Stimulated activated CD4-positive, alpha-beta T cell treated with anti-CD3 and anti-CD28 coated beads, Interleukin-4, amount 100 ng/mL, for 4 hours (primary cell): ENCODE measurements at places on chromosomes 1 and 21.

- no peak for DNase-seq
Measured at GRCh38 chr1:45617618-45618017, 6.2 kb downstream of the CCDC17 start.

DNA sequence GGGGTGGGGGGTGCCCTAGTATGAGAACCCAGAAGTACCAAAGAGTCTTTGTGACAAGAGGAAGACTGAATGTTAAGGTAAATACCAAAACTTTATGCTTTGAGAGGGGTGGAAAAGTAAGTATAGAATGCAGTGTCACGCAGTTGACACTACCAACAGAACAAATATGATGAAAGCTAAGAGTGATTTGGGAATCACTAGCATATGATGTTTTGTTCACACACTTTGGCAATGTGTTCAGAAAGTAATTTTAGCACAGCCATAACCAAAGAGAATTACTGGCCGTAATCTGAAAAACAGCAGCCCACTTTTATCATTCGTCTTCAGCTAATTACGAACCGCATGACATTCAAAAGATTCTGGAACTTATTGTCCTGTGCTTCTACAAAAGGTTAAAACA, 59.5 kb downstream of the ENAH start:
- DNase-seq, result no peak

GRCh38 chr1:31483012-31483946, 70.3 kb downstream of the SERINC2 start:
- DNase-seq, result no peak

- no peak for DNase-seq
Measured at GRCh38 chr1:114090738-114091505, 62.7 kb downstream of the SYT6 start.

DNA sequence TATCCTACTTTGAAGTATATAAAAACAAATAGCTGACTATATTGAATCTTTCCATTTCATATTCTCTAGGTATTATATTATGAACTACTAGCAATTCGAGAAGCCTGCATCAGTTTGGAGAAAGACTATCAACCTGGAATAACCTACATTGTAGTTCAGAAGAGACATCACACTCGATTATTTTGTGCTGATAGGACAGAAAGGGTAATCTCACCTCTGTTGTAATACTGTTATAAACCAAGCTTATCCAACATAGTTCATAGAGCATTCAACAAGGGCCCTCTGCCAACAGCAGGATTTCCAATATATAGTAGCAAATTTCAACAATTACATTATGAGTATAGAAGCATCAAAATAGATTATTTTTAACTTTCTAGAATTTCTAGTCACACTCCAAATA, 43.7 kb upstream of the TEKT2 start:
- no peak for DNase-seq

- DNase-seq, result no peak
Measured at GRCh38 chr1:195071461-195071860, 1536.8 kb downstream of the KCNT2 start.

DNA sequence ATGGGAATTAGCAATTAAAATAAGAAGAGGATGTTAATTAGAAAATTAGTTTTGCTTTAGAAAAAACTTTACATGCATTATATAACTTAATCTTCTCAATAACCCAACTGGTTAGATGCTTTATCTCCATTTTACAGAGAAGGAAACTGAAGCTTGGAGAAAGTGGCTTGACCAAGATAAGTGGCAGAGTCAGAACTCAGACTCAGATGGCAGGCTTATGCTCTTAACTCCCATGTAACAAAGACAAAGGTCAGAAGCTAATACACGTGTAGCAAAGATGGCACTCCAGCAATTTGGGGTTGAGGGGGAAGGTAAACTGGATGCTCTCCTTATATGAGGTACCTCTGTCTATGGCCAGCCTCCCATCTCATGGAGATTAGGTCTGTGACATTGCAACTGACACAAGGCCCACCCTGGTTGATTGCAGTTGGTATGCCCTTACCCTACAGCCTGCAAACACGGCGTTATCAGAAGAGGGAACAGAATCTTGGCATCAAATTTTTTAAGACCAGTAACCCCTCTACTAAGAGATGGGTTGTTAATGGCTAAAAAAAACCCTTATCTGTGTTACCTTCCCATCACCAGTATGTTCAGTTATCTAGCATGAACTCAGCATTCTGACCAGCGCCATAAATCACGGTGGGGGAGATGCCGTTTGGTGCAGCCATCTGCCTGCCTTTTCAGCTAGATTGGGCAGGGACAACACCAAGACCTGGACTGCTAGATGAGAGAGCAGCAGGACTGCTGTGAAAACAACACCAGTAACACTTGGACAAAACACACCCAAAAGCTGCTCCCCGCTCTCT, 97.0 kb downstream of the UBR4 start:
- DNase-seq, result no peak

- DNase-seq, result no peak
Measured at GRCh38 chr1:225765982-225766674, 11.5 kb upstream of the SRP9 start.
